Coronary artery (tissue), 2 donors: ENCODE measurements at places on chromosomes 5 and 9.

DNA sequence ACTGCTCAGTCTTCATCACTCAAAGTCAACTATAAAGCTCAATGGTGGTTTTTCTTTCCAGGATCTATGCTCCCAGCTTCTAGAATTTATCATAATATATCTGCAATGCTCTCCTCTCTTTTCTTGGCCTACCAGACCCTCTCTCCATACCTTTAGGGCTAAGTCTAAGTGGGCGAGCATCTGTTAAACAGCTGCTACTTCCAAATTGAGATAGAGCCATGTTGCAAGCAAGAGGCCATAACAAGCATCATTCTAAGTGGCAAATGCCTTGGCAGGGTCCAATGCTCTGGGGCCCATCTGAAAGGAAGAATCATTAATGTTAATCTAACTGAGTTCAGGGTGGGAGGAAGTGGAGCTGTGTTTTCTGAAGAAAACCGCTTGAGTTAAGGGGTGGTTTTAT, 324.0 kb downstream of the TLR4 start:
- DNase-seq = no peak

- DNase-seq = no peak
Observed at GRCh38 chr5:72600391-72600981, 93.3 kb upstream of the ZNF366 start.

DNA sequence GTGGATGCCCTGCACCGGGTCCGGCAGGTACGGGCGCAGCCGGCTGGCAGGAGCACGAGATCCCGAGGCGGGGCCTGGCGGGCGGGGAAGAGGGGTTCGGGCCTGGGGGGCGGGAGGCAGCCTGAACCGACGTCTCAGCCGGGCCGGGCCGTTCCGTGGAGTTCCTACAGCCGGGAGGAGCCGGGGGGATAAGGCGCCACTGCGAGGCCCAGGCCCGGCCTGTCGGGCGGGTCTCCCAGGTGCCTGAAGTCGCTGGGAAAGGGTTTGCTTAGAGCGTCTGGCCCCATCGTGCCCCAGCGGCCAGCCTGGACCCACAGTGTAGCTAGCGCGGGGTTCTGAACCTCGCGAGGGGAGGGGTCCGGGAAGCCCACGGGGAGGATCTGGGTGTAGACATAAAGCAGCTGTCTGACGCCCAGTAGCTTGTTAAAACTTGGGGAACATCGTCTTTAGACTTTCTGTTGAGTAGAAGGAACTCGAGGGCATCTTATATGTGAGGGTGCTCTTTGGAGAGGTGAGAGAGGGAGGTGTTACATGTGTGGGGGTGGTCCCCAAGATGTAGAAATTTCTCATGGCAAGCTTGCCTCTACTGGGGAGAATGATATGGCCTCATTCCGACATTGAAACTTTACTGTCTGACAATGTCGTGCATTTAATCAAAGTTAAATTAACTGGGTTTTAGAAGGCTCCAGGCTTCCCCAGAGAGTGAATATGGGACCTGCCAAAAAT, 524 bp downstream of the FUBP3 start:
- no peak for DNase-seq

DNA sequence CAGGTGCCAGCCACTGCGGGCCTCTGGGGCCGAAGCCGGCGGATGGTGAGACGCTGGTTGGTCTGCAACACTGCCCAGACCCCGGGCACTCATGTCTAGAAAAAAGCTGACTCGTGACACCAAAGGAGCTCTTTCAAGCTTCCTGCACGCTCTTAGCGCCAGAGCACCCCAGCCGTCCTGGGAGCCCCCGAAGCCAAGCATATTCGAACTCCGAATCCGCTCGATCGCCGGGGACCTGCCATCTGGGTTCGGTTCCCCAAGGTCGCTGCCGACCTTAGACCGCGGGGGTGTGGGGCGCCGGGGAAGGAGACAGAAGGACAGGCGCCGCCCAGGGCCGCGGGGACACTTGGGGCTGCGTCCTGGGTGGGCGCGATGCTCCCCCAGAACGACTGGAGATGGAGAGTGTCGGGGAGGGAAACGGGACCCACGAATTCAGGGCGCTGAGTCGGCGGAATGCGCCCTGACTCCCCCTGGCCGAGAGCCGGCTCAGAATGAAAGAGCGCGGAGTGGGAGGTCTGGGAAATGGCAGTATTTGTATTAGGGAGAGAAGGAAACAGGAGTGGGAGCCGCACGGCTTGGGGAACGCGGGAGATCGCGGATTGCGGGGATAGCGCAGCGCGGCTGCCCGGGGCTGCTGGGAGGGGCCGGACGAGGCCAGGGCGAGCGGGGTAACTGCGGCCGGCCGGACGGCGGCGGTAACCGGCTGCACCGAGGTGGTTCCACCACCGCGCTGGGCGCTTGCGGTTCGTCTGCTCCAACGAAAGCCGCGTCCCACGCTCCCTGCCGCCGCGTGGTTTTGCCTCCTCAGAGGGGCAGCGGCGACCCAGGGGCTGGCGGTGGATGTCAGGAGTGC, 20.1 kb upstream of the MARCHF6 start:
- DNase-seq = no peak

GRCh38 chr5:139482050-139482889, at the start of gene STING1:
Gene STING1, minus strand, starts transcription at chr5:139482758. Its CDS starts 1,054 bp downstream, at chr5:139481704.
- DNase-seq = peak; percentile 90

DNA sequence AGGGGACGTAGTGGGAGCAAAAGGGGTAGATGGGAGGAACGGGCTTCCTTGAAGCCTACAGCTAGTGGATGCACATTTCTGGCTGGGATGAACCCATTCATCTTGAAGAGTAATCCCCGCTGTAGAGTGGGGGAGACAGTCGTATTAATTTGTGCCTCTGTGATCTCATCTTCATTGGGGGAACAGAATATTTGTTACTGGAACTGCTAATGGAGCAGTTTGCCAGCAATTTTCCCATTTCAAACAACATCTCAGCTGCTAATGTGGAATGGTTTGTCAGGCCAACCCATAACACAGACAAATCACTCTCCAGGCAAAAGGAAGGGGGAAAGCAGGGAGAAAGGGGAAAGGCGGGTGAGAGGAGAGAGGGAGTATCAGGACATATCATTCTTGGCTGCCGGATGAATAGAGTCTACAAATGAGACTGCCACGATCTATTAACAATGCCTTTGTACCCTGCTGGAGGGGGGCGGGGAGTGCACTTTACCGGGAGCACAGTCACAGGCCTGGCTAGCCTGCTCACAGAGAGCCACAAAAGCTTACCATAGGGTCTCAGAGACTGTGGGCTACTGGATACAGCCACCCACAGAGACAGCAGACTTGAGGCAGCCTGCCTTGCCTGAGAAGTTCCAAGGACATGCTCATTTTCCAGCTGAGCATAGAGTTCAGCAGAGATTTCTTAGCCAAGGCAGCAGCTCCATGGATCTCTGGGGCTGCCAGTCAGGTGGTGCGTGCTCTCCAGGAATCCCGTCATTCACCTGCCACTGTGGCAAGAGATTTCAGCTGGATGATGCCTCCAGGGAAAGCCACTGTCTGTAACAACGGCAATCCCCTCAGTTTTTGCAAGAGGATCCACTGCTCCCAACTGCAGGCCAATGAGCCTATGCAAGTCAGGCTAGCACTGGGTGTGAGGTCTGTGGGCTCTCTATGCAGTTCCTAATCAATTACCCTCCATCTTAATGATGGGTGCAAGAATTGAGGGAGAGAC, 217.7 kb upstream of the PANK3 start:
- DNase-seq = no peak

DNA sequence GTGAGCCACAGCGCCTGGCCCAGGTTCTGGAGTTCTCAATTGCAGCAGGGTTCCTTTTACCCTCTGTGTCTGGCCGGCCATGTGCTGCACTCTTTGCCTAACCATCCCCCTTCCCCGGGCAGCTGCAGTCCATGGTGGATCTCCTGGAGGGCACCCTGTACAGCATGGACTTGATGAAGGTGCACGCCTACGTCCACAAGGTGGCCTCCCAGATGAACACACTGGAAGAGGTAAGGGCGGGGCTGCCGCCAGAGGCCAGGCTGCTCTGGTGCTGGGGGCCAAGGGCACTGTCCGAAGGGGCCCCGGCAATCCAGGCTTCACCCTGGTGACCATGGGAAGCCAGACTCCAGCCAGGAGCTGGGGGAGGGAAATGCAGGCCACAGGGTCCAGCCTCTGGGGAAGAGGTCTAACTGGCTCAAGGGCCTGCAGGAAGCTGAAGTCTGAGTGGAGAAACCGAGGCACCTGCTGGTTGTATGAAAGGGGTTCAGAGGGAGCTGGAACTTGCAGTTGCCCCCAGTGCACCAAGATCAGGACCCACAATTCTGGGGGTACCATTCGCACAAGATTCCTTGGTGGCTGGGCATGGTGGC, 18.1 kb downstream of the OLFML2A start:
- DNase-seq = peak; percentile 63

GRCh38 chr9:12748954-12749353, 25.9 kb upstream of the LURAP1L start:
- DNase-seq = no peak

DNA sequence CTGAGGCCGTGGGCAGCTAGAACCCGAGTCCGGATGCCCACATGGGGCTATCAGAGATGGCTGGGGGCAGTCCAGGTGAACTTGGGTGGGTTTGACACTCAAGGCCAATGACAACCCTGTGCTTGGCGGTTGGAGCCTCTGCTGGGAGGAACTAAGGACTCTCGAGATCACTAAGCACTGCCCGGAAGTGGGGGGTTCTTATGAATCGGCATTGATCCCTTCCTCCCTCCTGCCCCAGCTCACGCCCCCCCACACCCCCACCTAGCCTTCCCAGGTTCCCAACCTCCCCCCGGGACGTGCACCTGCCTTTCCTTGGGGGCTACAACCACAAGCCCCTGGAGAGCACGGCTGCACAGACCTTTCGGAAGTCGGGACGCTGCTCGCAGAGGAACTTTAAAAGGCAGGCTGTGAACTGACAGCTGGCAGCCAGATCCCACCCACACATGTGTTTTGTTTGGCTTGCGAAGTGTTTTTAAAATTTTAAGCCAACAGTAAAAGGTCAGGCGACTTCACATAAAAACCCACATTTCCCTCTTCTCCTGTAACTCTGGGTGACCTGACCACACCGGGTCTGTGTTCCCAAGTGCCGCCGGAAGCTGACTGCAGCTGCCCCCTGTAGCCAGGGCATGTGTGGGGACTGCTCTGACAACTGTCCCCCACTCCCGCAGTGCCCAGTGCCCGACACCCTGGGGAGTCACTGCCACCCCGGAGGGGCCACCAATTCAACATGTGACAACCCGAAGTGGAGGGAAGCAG, 5.1 kb upstream of the RALGDS start:
- DNase-seq = no peak

DNA sequence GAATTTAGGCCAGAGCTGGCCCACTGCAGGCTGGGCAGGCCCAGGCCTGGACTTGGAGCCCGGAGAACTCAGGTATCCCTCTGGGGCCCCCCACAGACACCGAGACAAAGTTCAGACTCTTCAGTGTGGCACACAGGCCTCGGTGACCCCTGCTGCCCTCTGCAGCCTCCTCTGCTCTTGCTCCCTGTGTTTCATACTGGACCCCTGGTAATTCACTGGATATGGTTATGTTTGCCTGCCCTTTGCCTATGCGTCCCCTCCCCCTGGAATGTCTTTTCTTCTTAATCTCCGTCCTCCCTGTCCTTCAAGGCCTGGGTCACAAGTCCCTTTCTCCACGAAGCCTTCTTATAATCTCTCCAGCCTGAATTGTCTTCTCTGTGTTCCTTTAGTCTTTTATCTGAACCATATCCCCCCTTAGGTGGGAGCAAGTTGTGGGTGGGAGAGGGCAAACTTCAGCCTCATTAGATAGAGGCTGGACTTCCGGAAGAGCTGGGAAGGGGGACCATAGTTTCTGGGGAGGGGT, 30.1 kb downstream of the GSN start:
- DNase-seq = peak; percentile 68

- no peak for DNase-seq
Observed at GRCh38 chr5:89072842-89073672, 190.1 kb upstream of the MEF2C start.

- no peak for DNase-seq
Observed at GRCh38 chr9:133509179-133510083, 15.3 kb downstream of the MYMK start.

DNA sequence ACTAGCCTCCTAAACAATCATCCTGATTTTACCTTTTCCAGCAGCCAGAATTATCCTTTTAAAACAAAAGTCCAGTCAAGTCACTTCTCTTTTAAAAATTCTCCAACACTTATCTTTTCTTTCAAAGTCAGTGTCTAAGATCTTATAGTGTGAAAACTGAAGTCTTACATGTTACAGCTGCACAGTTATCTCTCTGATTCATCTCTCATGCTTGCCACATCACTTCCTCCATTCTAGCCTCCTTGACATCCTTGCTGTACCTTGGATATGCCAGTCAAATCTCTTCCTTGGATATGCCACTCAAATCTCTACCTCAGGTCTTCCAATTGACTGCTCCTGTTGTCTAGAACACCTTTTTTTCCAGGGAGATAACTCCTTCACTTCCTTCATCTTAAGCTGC, 361.7 kb upstream of the FTMT start:
- no peak for DNase-seq

DNA sequence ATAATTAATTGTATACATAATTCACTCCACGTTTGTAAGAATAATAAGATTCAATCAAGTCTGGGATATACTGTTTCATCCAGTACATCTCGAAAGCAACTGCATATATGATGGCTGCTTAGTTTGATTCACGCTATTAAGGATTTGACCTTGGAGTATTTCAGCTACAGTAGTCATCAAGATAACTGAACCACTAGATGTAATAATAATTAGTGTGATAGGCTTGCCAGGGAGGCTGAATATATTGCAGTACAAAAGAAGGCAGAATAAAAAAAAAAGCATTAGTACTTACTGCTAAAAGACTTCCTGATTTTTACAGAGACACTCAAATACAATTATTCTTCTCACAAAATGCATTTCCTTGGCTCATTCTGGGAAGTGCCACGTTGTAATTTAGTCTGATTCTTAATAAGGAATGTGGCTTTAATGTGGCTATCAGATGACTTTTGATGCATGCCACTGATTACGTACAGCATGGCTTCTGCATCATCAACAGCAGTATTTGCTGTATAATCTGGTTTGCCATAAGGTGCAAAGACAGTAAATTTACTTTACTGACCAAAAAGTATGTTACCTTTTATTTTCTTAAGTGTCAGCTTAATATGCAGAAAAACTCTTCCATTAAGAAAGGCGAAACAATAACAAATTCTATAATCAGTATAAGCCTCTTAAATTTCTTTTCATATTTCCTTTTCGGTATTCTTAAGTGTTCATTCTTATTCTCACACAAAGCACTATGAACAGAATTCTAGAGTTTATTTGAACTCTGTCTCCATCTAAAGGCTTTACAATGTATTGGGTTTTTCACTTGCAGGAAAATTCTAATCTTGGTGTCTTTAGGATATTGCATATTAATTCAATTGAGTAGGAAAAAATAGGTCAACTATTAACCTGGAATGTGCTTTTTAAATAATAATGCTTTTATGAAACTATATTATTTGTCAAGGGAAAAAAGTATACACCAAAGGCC, 166.4 kb downstream of the SLF1 start:
- DNase-seq = no peak
